ENCODE measurements at places on chromosomes 4 and X.
A peak's percentile ranks its signal among the peaks of the same experiment; 100 is the strongest.

GRCh38 chrX:132520213-132520612 lies 31.4 kb upstream of the MBNL3 start:
- no peak for DNase-seq

GRCh38 chr4:37584071-37584470 lies 102.1 kb downstream of the RELL1 start:
- no peak for DNase-seq

DNA sequence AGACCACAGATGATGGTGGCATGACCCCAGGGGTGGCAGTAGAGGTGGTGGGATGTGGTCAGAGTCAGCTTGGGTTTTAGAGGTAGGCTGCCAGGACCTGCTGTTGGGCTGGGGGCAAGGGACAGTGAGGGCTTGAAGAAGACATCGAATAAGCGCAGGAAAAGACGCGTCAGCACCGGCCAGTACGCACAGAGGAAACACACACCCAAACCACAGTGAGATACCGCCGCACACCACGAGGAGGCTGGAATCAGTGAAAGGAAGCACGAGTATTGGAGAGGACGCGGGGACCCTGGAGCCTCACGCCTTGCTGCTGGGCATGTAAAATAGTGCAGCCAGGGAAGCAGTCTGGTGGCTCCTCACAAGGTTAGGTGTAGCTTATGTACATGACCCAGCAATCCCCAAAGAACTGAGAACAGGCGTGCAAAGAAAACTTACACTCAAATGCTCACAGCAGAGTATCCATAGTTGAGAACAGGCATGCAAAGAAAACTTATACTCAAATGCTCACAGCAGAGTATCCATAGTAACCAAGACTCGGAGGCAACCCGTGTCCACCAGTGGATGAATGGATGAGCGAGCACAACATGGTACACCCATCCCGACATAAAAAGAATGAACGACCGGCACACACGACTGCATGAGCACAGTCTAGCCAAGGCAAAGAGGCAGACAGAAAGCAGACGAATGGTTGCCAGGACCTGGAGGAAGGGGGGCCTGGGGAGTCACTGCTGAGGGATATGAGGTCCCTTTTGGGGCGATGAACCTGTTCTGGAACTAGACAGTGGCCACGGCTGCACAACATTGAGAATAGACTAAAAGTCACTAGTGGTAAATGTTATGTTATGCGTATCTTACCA lies 13.3 kb downstream of the PDZD4 start:
- DNase-seq: no peak

- no peak for DNase-seq
Measured at GRCh38 chrX:49767236-49767635, 61.9 kb upstream of the PAGE4 start.

DNA sequence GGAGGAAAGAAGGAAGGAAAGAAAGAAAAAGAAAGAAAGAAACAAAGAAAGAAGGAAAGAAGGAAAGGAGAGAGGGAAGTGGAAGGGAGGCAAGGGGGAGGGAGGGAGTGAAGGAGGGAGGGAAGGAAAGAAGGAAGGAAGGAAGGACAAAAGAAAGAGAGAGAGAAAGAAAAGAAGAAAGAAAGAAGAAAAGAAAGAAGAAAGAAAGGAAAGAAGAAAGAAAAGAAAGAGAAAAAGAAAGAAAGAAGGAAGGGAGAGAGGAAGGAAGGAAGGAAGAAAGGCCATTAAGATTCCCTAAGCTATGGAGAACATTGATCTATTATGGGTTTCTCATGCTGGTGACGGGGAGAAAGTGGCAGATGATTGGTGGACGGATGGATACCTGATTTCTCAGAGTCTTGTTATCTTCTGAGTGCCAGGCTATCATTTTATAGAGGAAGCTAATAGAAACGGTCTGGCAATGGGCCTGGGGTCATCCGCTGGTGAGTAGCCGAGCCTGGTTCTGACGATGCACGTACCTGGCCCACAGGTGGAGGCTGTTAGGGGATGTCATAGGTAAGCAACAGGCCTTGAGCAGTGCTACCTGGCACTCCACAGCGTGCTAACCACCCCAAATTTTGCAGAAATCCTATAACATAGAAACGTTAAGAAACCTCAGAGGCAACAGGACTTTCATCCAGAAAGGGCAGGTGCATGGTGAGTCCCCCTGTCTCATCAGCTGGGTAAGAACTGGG lies 142.9 kb downstream of the SHOX start:
- DNase-seq: no peak

- DNase-seq: no peak
Measured at GRCh38 chr4:8359193-8359592, 81.3 kb downstream of the ACOX3 start.

GRCh38 chr4:154231806-154232478 lies 259.7 kb downstream of the DCHS2 start:
- no peak for DNase-seq

GRCh38 chrX:72060196-72060920 lies 71.4 kb downstream of the RTL5 start:
- DNase-seq: no peak

- peak; percentile 21 for DNase-seq
Measured at GRCh38 chr4:76993787-76994641, 44.5 kb downstream of the SEPTIN11 start.

Measured in effector CD8-positive, alpha-beta T cell (primary cell).